Muscle of leg (tissue), 16 donors: ENCODE measurements at places on chromosomes 5 and 9. TPM values are rescaled to one million over a fixed set of nuclear protein-coding genes. Genes with fewer than 3 reads are reported as not detected.

GRCh38 chr5:93328833-93329232 lies 252.2 kb downstream of the NR2F1-AS1 start:
- no peak for DNase-seq

GRCh38 chr5:164672931-164673694 lies 1167.7 kb downstream of the MAT2B start:
- peak; percentile 21 for DNase-seq

GRCh38 chr5:147436596-147436995 lies 73.3 kb downstream of the DPYSL3 start:
- DNase-seq: no peak

DNA sequence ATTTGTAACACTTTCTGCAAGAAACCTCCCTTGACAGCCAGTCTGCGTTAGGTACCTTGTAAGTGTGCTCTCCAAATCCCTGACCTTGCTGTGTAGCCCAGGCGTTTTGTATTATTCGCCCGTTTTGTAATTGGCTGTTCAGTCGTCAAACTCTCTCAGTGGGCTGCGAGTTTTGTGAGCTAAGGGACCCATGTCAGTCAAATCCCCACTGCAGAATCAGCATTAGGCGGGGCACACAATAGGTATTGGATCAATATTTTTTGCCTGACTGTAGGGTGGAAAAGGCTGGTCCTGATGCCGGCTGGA lies 665 bp downstream of the DNAJC18 start:
- DNase-seq: no peak

DNA sequence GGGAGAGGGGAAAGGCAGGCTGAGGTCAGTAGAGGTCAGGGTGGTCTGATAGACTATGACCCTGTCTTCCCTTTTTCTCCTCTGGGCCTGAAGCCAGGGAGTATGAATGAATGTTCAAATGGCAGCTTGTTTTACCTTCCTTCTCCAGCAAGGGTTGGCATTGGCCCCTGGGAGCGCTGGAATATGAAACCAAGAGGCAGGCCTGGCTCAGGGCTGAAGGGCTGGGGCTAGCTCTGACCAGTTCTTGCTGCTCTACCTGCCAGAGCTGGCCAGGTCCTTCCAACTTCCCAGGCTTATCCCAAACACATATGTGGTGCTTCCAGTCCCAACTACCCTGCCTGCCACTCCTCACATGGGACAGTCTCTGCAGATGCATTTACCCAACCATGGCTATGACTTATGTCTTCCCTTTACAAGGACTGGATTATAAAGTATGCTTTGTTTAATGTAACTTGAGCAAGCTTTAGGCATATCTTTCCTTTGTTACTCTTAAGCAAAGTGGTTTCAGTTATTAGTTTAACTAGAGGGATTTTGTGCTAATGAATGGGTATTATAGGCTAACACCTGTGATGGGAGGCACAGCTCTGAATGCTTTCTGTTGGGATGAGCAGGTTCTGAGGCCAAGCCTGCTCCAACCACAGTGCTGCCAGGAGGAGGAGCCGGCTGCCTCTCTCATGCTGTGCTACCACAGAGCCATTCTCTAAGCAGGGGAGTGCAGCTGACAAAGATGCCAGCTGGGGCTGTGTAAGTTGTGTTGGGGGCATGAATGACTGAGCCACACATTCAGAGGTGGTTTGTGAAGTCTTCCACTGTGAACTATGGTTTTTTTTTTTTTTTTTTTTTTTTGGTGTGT lies 6.1 kb downstream of the CCNI2 start:
- DNase-seq: no peak

GRCh38 chr5:166788050-166788449 lies 1503.4 kb upstream of the WWC1 start:
- DNase-seq: no peak

GRCh38 chr5:82704381-82704780 lies 372.8 kb downstream of the TMEM167A start:
- DNase-seq: no peak

- no peak for DNase-seq
Measured at GRCh38 chr5:18653216-18653752, 1019.0 kb downstream of the TAF11L14 start.

GRCh38 chr5:77223653-77224052 lies 13.2 kb downstream of the PDE8B start:
- DNase-seq: no peak

- no peak for DNase-seq
Measured at GRCh38 chr5:166679331-166679730, 1612.1 kb upstream of the WWC1 start.

DNA sequence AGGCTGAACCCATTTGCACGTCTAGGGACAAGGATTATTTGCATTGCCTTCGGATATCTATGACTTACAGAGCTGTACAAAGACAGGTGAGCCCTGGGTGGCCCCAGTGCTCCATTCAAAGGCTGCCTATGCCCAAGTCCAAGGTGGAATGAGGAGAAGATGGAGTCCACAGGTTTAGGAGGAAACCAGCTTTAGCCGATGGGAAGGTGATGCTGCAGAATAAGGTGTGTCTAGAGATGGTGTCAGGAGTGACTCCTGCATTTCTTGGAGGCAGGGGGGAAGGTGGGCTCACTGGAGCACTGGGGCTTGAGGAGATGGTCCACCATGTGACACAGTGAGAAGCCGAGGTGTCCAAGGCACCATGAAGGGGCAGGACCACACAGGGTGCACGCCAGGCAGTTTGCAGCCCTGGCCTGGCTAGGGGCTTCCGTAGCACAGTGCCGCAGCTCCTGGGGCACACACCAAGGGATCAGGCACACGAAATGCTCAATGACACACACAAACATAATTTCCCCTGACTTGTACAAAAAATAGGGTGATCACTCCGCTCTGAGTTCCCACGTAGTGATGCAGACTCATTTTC lies 32.1 kb downstream of the SEMA4D start:
- DNase-seq: no peak

DNA sequence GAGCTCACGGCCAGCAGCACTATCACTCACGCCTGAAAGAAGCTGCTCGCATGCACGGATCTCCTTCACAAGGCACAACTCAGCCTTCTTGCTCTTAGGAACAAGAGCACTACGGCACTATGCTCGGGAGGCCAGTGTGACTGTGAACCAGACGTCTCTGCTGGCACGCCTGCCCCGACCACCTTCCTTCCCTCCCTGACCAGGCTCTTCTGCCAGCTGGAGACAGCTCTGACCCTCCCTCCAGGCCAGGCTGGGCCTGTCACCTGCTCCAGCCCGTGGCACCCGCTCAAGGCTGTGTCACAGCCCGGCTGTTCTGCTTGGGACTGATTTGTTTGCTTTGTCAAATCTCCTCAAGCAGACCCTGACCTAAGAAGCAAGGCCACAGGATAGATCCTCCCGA lies 7.0 kb downstream of the TBC1D9B start:
- peak; percentile 57 for DNase-seq

GRCh38 chr5:176365351-176366231 lies at the start of gene ARL10:
Gene ARL10 (plus strand): TSS chr5:176365487. CDS start chr5:176365564, 77 bp downstream.
- peak; percentile 69 for DNase-seq

DNA sequence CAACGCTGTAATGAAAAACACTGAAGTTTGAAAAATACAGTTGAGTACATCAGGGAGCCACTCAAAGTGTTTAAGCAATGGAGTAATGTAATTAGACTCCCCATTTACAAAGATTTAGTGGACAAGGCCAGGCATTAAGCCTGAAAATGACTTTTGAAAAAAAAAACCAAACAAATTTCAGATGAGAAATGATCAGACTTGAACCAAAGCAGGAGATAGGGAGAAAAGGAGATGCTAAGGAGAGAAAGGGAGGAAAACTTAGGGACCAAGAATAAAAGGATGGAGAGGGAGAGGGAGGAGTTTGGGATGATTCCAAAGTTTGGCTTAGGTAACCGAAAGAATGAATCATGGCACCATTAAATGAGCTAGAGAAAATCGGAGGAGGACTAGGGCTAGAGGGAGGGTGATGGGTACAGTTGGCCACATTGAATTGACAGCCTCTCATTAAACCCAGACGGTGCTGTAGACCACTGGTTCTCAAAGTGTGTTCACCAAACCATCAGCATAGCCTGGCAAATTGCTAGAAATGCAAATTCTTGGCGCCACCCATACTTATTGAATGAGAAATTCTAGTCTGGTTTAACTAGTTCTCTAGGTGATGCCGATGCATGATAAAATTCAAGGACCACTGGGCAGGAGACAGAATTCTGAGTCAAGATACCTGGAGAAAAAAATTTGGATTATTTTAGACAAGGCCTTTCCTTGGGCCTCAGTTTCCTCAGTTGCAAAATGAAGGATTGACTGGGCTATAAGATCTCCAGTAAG lies 6.2 kb upstream of the CPEB4 start:
- DNase-seq: no peak

- DNase-seq: no peak
Measured at GRCh38 chr5:14971873-14972272, 100.3 kb upstream of the ANKH start.

DNA sequence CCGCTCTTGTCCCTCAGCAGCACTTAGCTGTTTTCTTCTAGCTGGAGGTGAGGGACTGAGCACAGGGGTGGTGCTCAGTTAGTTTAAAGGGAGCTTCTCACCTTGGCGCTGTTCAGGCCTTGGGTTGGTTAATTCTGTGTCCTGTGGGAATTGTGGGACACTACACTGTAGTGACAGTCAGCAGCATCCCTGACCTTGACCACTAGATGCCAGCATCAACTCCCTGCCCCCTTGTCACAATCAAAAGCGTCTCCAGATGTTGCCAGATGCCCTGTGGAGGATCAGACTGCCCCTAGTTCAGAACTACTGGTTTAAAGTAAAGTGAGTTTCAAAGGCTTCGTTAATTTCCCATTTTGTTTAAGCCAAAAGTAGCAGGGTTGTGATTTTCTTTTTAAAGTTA lies 65.5 kb upstream of the DMRT3 start:
- DNase-seq: no peak

DNA sequence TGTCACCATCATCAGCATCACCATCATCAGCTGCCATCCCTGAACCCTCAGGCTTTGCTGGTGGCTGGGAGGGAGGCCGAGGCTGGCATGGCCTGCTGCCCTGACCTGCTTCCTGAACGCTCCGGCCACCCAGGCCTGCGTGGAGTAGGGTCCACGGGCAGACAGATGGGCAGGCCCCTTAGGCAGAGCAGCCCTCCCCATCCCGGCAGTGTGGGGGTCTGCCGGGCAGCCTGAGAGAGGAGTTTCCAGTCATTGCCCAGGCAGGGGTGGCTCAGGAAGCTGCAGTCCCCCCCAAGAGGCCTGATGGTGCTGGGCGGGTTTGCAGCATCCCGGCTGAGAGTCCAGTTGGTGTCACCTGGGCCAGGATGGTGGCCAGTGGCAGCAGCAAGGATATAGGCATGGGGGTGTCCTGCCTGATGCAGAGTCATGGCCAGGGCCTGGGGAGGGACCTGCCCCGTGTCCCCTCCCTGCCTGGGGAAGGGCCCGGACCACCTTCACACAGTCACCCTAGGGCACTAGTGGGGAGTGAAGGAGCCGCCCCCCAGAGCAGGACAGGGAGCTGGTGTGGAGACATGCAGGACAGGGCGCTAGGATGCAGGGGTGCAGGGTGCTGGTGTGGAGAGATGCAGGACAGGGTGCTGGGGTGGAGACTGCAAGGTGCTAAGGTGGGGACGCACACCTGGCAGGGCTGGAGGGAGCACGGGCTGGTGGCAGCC lies 7.7 kb upstream of the EGFL7 start:
- no peak for DNase-seq

DNA sequence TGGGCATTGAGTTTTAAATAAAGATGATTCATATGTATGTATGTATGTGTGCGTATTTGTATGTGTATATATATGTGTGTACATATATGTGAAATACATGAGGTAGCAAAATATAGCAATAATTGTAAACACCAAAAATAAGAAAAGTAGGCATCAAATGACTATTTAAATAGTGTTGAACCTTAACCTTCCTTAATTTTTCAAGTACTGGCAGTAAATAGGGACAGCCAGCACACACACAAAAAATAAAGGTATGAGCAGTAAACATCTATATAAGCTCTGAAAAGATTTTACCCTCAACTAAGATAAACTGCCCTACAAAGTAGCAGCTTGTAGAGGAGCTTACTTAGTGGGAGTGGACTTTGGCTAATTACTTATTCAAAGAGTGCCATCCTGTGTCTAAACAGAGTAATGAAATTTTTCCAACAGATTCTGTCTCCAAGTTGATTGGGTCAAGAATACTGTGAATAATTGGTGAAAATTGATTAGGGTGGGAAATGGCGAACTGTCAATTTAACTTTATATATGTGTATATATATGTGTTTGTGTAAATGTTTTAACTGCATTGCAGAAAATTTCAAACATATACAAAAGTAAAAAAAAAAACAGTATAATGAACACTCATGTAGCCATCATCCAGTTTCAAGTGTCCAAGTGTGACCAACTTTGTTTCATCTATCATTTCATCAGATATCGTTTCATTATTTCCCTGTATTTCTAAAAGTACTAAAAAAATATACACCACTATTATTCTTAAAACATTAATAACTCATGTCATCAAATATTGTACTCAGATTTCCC lies 2.0 kb upstream of the ADAMTS6 start:
- peak; percentile 87 for DNase-seq

DNA sequence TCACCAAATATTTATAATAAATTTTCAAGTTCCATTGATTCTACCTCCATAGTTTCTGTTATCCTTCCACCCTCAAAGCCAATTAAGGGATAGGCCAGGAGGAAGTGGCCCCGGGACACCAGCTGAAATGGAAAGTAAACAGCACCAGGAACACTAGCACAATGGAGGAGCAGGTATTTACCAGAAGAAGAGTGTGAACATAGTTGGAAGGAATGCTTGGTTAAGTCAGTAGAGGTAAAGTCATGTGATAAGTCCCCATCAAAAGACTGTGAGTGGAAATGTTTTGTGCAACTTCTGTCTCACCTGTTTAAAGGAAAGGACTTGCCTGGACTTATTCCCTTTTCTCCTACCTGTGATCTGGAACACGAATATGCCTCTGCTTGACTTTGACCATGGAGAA lies 146.7 kb upstream of the RAI14 start:
- DNase-seq: no peak

DNA sequence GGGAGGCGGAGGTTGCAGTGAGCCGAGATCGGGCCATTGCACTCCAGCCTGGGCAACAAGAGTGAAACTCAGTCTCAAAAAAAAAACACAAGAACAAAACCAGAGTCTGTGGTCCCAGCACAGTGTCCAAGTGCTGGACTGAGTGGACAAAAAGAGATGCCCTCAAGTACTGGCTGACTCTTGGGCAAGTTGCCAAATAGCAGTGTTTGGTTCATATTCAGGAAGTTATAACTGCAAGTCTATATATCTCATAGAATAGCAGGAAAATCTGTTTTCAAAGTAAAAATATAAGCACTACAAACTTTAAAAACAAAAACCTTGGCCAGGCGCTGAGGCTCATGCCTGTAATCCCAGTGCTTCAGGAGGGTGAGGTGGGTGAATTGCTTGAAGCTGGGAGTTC lies 7.3 kb downstream of the HABP4 start:
- DNase-seq: peak; percentile 26

- no peak for DNase-seq
Measured at GRCh38 chr9:111294691-111295451, 35.2 kb downstream of the OR2K2 start.

- no peak for DNase-seq
Measured at GRCh38 chr5:68178579-68178978, 37.0 kb upstream of the PIK3R1 start.

SPATA31C1 gene
- total RNA-seq: 0.04 TPM

MCCC2 gene
- total RNA-seq: 16.1 TPM

S1PR3 gene
- total RNA-seq: 14.7 TPM

C9orf50 gene
- total RNA-seq: not detected

NRARP gene
- total RNA-seq: 2.5 TPM

SMIM3 gene
- 9.8 TPM for total RNA-seq
